ENCODE measurements at places on chromosomes 7 and 10. TPM values are rescaled to one million over a fixed set of nuclear protein-coding genes. Genes with fewer than 3 reads are reported as not detected.

Gene STAG3
- total RNA-seq = 0.54 TPM

Gene KIAA1549
- 1.4 TPM for total RNA-seq

Gene GPR22
- not detected for total RNA-seq

Gene PODXL
- total RNA-seq = 7.8 TPM

Gene PRF1
- total RNA-seq = not detected

Gene VSTM2A
- not detected for total RNA-seq

Gene SFTPA1
- total RNA-seq = not detected

Gene FGFBP3
- 0.32 TPM for total RNA-seq

Gene ACTL6B
- total RNA-seq = not detected

Gene SEMA3C
- 669 TPM for total RNA-seq

Gene ANXA8
- 0.39 TPM for total RNA-seq

Gene STAMBPL1
- total RNA-seq = 11.9 TPM

Gene SUGCT
- 10.2 TPM for total RNA-seq

Gene WIPF3
- not detected for total RNA-seq

Gene AFAP1L2
- 0.13 TPM for total RNA-seq

Gene PKD2L1
- total RNA-seq = not detected

Gene MICALL2
- 16.2 TPM for total RNA-seq

Gene AIMP2
- 45.8 TPM for total RNA-seq

Gene TRIL
- total RNA-seq = 0.13 TPM

Gene SLC18A2
- total RNA-seq = not detected

Gene CLRN3
- total RNA-seq = not detected

Gene ACSL5
- total RNA-seq = 11.8 TPM

Gene GPR26
- not detected for total RNA-seq

Gene CYP3A5
- 5.7 TPM for total RNA-seq

Gene ZDHHC4
- total RNA-seq = 63.0 TPM

Gene VSIR
- total RNA-seq = 87.6 TPM

Gene TRDMT1
- 9.4 TPM for total RNA-seq

Gene TYW1
- total RNA-seq = 14.5 TPM

Gene FAM24A
- not detected for total RNA-seq

Gene STEAP1B
- 26.2 TPM for total RNA-seq

Gene EPO
- not detected for total RNA-seq

Gene CRYGN
- total RNA-seq = 0.78 TPM

Gene EBLN1
- total RNA-seq = not detected

Gene CDK14
- 70.8 TPM for total RNA-seq

Gene TMEM273
- total RNA-seq = not detected

All from articular chondrocyte of knee joint (primary cell).